Kidney capillary endothelial cell (primary cell): ENCODE measurements at places on chromosomes 6 and 20.

DNA sequence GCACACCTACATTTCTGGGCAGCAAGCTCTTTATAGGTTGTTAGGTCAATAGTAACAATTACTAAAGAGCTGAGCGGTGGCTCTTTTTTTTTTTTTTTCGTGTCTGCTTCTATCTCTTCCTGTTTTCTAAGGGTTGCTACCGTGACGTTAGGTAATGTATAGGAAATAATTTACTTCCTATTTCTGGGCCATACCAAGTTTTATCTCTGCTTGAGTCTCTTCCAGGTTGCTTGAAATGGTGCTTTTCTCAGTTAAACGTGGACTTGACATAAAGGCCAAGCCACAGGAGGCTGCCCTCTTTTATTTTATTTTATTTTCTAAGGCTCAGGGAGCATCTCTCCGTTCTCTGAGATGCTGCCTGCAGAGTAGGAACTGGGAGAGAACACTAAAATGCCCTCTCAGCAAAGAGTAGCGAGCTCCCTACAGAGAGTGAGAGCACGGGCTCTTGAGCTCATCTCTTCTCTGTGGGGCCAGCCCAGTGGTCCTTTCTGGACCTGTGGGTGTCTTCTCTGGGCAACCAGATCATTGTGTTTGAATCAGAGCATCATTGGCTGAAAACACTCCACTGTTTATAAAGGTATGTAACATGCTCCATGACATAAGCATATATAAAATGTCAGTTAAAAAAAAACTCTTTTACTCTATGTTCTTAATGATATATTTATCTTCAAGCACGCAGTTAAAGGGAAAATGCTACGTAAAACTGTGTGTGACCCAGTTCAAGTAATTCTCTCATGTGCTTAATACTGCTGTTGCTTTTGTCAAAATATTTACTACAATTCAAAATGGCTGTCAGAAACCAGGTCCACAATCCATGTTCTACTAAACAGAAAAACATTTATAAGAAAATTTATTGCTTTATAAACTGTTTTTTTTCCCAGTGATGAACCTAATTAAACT, at the start of gene ZNF831:
Gene ZNF831, plus strand, starts transcription at position 191 of the 900 bp plus-strand sequence. CDS start 27,199 bp downstream, outside the sequence.
- DNase-seq, result no peak

DNA sequence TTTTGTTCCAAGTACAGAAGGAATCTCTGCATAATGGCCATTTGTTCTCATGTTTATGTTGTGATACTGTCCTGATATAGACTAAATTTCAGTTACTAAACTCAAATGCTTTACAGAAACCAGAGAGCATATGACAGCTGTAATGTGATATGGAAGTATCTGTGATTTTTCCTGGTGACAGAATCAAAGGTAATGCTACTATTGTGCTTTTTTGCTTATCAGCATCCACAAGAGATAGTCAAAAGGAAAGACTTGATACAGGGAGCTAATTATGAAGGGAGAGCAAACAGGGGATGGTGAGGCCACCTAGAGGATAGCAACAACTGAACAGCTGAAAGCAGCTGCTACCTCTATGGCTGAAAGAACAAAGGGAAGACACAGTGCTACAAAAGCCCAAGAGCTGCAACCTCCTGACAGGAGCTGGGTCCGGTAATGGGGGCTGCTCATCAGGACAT, 181.4 kb downstream of the PHF3 start:
- DNase-seq, result no peak

- DNase-seq, result no peak
Observed at GRCh38 chr6:135655055-135655454, 157.5 kb upstream of the AHI1 start.

DNA sequence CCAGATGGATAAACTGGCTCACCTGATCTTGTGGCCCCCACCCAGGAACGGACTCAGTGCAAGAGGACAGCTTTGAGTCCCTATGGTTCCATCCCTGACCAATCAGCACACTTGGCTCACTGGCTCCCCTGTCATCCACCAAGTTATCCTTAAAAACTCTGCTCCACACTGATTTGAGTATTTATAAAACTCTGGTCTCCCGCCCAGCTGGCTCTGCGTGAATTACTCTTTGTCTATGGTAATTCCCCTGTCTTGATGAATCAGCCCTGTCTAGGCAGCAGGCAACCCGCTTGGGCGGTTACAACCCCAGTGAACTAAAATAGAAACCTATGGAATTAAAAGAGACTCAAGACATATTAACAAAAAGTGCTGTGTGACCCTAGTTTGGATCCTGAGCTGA, 38.1 kb upstream of the CD83 start:
- no peak for DNase-seq

DNA sequence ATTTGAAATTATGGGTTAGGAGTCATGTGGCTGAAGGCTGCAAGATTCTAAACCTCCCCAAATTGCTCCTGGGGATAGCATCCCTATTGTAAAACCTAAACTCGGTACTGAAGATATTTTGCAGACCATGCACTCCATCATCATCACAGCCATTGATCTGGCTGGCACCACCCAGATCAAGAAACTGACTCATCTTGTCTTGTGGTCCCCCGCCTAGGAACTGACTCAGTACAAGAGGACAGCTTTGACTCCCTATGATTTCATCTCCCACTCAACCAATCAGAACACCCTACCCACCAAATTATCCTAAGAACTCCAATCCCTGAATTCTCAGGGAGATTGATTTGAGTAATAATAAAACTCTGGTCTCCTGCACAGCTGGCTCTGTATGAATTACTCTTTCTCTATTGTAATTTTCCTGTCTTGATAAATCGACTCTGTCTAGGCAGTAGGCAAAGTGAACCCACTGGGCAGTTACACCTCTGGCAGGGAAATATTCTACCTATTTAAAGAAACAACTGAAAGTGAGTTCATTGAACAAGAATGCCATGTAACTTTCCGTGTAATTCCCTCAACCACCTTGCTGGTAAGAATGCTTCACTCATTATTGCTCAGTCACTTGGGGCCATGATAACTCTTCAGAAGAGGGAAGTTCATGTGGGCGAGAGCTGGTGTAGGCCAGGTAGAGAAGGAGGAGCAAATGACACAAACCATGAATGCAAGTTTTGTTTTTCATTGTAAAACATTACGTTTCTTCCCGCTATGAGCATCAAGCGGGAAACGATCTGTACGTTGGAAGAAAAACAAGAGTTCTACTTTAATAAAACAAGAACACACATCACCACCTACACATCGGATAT, 602.9 kb upstream of the ARID1B start:
- no peak for DNase-seq

DNA sequence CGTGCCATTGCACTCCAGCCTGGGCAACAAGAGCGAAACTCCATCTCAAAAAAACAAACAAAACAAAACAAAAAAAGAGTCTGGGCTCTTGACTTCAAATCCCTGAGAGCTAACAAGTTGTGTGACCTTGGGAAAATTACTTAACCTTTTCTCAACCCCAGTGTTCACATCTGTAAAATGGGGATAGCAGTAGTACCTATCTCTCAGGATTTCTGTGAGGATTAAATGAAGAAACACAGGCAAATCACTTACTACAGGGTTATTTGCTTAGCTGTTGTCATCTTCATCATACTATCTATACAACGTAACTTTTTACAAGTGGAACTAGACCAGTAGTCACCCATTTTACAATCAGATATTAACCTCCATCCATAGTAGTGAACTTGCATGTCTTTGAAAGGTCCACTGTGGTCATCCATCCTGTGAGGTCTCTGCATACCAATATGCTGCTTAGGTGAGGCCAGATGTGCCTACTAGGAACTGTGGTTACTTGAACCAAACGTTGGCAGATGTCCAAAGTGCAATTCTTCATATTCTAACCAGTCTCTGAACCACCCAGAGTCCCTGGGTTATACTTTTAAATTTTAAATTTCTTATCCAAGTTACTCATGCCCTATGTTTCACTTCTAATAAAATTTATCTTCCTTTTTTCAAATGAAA, 128.9 kb upstream of the BEND3 start:
- no peak for DNase-seq

DNA sequence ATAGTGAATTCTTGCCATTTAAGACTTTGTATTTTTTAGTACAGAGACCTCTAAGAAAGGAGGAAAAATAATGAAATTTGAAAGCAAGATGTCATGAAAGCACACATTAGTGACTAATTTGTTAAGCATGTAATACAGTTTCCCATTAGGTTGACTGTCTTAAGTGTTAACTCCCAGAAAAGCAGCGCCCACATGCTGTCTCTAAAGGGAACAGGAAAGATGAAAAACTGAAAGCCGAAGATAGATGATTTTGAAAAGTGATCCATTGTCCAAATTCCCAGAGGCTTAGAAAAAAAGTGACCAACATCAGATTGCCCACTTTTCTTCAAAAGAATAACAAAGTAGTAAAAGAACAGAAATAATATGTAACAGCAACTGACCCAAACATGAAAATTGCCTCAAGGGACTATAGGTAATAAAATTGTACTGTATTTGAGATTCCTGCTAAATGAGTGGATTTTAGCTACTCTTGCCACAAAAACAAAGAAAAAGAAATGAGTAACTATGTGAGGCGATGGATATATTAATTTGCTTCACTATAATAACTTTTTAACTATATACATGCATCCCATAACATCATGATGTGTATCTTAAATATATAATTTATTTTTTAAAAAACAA, 83.2 kb upstream of the OGFRL1 start:
- DNase-seq, result no peak

DNA sequence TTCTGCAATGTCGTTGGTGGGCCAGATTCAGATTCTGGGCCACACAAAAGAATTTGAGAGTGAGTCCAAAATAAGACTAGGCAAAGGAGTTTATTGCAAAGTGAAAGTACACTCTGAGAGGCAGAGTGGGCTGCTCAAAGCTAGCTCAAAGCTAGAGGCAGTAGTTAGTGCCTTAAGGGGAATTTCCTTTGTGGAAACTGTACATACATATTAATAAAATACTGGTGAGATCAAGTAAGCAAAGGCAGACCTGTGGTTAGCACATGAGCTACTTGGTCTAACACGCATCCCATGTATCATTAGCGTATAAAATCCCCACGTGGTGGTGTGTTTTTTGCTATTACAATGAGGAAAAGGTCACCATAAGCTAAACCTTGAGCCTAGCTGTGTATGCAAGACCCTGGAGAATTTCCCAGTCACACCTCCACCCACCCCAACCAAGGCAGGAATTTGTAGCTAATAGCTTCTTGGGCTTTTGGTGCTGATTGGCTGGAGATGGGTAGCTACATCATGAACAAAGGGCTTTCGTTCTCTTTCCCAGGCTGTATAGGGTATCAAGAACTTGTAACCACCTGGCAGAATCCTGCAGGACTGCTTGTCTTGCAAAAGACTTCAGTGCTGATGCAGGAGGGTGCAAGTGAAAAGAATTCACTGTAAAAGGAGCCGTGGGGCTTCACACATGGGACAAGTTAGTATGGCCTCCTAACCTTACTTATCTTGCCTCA, 14.7 kb upstream of the TRIM26 start:
- DNase-seq, result no peak

DNA sequence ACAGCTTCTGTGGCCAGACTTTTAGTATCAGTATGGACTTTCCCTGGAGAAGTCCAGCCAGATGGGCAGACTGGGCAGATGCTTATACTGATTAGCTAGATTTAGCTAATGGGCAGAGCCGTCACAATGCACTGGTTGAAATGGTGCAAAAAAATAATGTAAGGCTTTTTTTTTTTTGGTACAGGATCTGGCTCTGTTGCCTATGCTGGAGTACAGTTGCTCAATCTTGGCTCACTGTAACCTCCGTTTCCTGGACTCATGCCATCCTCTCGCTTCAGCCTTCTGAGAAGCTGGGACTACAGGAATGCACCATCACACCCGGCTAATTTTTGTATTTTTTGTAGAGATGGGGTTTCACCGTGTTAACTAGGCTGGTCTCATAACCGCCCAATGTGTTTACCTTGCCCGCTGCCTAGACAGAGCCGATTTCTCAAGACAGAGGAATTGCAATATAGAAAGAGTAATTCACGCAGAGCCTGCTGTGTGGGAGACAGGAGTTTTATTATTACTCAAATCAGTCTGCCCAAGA, 16.4 kb upstream of the KIFC1 start:
- DNase-seq, result no peak

DNA sequence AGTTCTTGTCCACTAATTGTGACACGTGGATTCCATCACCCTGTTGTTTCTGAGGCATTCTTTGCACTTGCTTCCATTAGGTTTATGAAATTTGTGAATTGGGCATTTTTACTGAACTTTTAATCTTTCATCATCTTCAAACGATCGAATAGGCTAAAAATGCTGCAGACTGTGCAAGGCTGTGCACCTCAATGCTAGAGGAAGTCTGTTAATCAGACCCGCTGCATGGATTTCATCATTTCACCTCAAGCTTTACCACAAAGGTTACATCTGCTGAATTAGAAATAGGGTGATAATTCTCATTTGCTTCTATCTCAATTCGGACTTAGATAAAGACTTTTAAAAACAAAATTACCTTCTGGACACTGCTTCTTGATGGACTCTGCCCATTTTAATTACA, 27.8 kb upstream of the F13A1 start:
- no peak for DNase-seq

- DNase-seq, result no peak
Observed at GRCh38 chr6:100559859-100560258, 95.1 kb upstream of the SIM1 start.

DNA sequence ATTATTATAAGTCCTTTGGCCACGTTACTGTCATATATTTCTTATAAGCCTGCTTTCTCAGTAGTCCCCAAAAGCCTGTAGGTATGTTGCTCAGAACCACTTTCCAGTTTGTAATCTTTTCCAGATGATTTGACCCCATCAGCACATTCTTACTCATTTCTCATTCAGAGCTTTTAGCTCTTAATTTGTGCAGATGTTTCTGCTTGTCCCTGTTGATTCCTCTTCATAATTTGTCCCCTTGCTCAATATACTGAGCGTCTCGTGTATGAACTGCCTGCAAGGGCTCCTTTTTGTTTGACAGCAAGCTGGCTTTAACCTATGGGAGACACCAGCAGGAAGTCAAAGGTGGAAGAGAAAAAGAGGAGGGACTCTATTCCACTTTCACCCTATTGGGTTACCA, 733.8 kb upstream of the GJE1 start:
- no peak for DNase-seq

DNA sequence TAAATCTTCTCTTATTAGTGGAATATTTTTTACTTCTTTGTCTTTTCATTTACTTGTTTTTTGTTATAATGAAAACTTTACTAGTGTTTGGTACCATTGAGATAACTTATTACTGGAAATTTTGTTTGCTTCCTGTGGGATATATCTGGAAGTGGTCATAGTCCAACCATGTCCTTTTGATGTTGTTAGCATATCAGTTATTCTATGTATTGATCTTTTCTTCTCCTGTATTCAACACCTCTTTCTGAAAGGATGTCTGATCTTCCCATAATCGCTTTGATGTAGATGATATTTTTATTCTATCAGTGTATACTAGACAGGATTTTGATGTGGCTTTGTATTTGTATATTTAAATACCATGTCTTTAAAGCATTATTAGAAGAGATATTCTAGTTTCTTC, 17.0 kb downstream of the ZNF451 start:
- no peak for DNase-seq
